ENCODE measurements at places on chromosomes 2 and 18.

DNA sequence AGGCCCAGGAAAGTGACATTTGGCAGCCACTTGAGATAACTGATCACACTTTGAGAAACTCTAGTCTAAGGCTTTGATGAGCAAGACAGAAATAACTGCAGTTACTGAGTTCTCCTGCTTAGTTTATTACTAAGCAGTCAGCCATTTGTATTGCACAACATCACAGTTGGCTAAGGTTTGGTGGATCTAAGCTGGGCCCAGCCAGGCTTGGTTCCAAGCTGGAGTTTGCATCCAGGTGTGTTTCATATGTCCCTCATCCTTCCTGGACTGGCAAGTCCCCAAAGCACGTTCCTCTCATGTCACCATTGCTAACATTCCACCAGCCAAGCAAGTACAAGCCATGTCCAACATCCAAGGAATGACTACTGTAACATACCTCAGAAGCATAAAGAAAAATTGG lies 71.3 kb upstream of the ZNF532 start:
- peak; percentile 61 for ATAC-seq

- ATAC-seq: no peak
Measured at GRCh38 chr2:25274868-25275574, 66.7 kb downstream of the DNMT3A start.

GRCh38 chr2:121030523-121030922 lies 254.5 kb downstream of the TFCP2L1 start:
- no peak for ATAC-seq

DNA sequence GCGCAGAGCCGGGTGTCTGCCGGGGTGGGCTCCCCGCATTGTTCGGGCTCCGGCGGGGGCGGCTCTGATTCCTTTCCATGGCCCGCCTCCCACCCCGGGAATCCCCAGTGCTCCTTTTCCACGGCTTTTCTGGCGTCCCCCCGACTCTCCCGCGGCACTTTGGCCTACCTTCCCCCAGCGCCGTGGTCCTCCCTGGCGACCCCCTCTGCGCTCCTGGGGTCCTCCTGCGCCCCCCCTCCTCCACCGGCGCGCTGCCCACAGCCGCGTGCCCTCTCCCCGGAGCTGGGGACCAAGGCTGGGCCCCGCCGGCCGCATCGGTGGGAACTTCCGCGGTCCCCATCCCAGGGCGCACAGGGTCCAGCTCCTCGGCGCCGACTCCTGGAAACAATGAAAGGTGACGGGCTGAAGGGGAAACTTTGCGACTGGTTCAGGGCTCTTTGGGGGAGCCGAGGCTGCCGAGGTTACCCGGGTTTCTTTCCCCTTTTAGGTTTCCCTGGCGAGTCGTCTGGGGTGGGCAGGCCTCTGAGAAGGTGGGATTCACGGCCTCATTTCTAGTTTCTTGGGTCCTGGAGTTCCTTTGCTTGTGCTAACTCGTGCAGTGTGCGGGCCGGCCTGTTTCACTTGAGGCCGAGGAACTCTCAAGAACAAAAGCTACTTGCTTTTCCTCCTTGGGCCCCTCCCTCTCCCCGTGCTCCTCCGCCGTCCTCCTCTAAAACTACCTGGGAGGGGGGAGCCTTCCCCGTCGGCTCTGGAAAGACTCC lies 2.2 kb downstream of the TGIF1 start:
- ATAC-seq: no peak

GRCh38 chr2:72917877-72918553 lies 696 bp downstream of the EMX1 start:
- peak; percentile 7 for ATAC-seq
